ENCODE measurements at places on chromosomes 16 and 17.

DNA sequence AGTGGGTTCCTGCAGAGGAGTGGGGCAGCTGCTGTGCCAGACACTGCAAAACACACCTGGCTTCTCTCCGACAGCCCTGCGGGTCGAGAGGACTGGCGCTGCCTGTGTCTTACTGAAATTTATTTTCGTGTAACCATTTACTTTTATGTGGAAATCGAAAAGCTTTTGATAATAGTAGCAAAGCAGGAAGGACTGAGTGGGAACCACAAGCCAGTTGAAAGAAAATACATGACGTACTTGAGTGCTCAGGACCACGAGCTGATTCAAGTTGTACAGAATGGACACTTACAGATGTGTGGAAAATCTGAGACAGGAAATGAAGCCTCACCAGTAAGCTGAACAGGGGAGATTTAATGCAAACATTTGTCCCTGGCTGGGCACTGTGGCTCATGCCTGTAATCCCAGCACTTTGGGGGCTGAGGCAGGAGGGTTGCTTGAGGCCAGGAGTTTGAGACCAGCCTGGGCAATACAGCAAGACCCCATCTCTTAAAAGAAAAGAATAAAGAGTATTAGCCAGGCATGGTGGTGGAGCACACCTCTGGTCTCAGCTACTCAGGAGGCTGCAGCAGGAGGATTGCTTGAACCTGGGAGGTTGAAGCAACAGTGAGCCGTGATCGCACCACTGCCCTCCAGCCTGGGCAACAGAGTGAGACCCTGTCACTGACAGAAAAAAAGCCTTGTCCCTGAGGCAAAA lies 11.3 kb upstream of the RPL13 start:
- no peak for DNase-seq

DNA sequence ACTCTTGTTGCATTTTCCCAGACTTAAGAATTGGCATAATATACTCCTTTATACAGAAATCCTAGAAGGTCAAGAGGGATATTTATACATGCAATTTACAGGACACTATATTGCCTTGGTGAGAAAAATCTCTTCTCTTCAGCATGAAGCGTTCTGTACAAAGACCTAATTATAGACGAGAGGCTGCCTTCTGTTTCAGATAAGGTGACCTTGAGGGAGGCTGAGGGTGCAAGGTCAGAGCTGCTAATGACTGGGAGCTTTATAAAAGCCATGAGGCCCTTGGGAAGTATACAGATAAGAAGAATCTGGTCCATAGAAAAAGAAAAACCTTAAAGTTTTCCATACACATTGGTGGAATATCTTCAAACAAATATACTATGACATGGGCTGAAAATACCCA lies 156.3 kb upstream of the SOX9 start:
- DNase-seq = no peak

GRCh38 chr16:79018650-79019429 lies 581.7 kb downstream of the MAF start:
- no peak for DNase-seq

- DNase-seq = no peak
Observed at GRCh38 chr17:77124192-77124889, 16.4 kb upstream of the SEC14L1 start.

DNA sequence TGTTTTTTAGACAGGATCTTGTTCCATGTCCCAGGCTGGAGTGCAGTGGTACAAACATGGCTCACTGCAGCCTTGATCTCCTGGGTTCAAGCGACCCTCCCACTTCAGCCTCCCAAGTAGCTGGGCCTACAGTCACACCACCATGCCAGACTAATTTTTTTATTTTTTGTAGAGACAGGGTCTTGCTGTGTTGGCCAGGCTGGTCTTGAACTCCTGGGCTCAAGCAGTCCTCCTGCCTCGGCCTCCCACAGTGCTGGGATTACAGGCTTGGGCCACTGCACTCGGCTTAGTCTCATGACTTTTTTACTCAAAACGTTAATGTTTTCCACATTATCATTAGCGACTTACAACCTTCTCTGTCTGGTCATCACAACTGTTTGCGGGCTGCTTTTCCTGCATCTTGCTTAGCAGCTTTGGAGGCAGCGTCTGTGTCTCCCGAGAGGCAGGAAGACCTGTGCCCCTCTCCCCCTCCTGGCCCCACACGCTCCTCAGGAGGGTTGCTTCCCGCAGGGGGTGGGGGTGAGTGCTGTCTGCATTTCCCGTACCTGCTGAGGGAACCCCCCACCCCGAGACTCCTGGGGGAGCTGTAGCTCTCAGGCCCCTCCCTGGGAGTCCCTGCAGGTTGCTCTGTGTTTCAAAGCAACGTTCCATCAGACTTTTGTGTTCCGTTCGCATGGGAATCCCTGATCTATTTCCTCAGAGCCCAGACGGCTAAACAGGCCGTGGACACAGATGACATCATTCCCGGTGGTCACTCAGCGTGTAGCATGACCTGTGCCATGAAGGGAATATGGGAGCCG lies 52.6 kb downstream of the PGS1 start:
- no peak for DNase-seq

- no peak for DNase-seq
Observed at GRCh38 chr17:29401258-29401657, 11.1 kb downstream of the TAOK1 start.

GRCh38 chr16:85521552-85522307 lies 91.4 kb upstream of the GSE1 start:
- no peak for DNase-seq

DNA sequence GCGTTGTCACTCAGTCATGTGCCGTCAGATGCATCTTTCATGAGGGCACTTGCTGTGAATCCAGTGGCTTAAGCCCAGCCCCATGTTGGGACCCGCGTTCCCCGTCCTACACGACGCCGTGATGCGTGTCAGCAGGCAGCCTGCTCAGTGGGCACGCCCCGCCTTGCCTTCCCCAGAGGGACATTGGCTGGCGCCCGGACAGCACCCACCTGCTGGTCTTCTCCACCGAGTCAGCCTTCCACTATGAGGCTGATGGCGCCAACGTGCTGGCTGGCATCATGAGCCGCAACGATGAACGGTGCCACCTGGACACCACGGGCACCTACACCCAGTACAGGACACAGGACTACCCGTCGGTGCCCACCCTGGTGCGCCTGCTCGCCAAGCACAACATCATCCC lies 8.8 kb downstream of the ITGB4 start:
- DNase-seq = no peak

GRCh38 chr17:64356776-64357175 lies 33.9 kb downstream of the PECAM1 start:
- DNase-seq = no peak

DNA sequence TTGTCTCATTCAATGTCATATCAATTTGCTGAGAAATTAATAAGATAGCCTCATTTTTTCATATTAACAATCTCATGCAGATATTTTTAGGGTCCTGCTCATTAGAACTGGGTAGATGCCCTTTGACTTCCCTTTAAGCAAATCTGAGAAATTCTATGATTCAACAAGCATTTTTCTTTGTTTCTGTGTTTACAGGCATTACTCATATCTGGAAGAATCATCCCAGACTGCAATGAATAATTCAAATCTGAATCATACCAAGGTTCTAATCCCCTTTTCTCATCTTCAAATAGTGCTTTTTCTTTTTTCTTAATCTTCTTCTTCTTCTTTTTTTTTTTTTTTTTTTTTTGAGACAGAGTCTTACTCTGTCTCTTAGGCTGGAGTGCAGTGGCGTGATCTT lies 69.2 kb upstream of the KIFC3 start:
- DNase-seq = no peak

DNA sequence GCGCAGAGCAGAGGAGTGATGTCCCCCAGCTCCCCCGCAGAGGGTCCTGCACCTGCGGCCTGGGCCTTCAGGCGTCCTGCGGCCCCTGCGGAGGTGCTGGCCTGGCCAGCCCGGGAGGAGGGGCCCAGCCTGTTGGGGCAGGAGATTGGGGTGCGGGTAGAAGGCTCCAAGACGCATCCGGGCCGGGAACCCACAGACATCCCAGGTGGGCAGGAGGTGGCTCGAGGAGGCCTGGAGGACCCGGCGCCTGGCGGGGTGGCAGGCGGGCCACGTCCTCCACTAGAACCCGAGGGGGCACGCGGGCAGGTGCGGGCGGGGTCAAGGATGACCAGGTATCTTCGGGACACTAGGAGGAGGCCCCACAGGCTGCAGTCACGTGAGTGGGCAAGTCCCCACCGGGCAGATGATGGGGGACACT lies 647 bp upstream of the SECTM1 start:
- no peak for DNase-seq

DNA sequence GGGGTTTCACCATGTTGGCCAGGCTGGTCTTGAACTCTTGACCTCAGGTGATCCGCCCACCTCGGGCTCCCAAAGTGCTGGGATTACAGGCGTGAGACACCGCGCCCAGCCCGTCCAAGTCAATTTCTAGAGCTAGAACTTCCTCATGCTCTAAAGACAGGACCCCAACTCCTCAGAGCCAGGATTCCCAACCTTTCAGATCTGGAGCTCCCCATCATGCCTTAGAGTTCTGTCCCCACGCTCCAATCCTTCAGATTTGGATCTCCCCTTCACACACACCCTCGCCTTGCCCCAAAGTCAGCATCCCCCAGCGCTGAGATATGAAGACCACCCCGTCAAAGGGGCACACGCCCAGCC lies 448 bp downstream of the KCTD19 start:
- no peak for DNase-seq

GRCh38 chr17:29931231-29931932 lies 1.4 kb upstream of the SSH2 start:
- peak; percentile 71 for DNase-seq

GRCh38 chr16:66486773-66487579 lies 59.9 kb downstream of the BEAN1 start:
- no peak for DNase-seq

- no peak for DNase-seq
Observed at GRCh38 chr16:17964196-17964595, 372.3 kb downstream of the NPIPA8 start.

- no peak for DNase-seq
Observed at GRCh38 chr17:2395258-2396181, 5.3 kb downstream of the MNT start.

DNA sequence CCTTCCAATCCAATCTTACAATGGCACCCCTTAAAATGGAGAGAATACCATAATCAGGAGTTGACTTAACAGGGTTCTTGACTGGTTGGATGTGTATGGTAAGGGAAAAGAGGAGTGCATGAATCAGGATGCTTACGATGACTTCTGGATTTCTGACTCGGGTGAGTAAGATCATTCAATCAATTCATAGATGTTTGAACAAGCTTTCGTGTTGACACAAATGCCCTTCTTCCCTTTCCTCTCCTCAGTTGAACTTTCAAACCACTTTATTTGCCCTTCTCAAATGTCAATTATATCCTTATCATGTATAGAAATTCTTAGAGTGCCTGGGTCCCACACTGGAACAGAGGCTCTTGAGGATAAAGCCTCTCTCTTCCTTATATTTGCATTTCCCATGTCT lies 25.9 kb downstream of the ABCC12 start:
- no peak for DNase-seq

DNA sequence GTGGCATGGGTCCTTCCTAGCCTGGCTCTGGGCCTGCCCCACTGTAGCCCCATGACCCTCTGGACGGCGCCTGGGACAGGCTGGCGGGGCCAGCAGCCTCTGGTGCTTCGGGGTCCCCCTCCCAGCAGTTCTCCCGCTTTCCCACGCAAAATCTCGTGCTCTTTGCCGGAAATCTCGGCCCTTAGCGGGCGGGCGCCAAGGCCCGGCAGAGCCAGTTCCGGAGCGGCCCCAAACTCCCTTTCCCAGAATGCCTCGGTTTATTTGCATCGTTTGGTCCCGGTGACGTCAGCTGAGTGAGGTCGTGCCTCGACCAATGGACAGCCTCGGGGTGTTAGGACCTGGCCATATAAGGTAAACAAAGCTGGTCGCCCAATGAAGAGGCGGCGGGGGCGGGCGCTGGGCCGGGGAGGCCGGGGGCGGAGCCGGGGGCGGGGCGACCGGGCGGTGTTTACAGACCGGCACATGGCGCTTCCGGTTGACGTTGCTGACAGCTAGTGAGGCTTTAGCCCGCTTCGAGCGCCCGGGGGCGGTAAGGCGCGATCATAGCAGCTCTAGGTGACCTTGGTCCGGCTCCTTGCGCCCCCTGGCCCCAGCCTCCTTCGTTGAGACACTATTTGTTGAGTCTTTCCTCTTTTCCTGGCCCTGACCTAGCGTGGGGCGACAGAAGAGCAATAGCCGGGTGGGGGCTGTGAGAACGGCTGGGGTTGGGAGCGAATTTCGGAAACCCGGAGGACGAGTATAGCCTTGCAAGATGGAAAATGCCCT lies 1.5 kb upstream of the UBALD1 start:
- DNase-seq = peak; percentile 98

DNA sequence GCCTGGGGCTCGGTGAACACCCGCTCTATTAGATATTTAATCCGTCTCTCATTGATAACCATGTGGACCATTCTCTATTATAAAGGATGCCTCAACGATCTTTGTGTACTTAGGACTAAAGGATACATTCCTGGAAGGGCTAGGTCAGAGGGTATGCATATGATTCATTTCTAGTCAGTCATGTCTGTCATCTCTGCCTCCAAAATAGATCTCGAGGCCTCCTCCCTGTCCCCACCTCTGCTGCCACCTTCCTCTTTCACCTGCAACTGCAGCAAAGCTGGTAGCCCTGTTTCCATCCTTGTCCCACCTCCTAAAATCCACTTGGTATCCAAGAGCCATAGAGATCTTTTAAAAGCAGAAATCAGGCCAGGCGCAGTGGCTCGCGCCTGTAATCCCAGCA lies 121.5 kb downstream of the KATNIP start:
- DNase-seq = no peak

All from T-cell (primary cell).